ENCODE measurements at places on chromosomes 1 and 21.

- no peak for DNase-seq
These were observed 291.5 kb downstream of the AKT3 start for GRCh38 chr1:243558576-243558975.

GRCh38 chr1:203524152-203524551, 30.2 kb downstream of the OPTC start:
- DNase-seq: no peak

GRCh38 chr1:57464756-57465155, 40.9 kb upstream of the DAB1 start:
- no peak for DNase-seq

DNA sequence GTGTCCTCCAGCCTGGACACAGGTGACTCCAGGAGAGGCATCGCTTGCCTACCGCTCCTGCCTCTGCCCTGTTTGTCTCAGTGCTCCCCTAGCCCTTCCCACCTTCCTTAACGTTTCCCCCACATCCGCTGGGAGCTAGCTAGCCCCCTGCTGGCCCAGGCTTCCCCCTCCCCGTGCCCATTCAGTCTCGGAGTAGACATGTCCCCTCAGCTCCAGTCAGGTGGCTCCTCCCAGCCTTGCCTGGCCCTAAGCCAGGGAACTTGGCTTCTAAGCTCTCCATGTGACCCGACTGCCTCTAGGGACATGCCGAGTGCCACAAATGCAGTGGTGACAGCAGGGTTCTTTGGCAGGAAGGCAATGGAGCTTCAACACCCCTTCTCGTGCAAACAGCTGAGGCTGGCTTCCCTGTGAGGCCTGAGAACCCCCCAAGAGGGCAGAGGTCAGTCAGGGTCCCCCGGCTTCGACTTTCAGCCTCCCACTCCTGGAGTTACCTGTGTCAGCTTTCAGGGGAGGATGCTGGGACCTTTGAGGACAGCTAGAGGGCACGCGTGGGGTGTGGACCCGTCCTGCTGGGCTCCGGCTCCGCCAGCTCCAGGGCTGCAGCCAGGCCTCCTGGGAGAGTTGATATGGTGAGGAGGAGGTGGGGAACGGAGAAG, 16.2 kb downstream of the DRAXIN start:
- DNase-seq: no peak

DNA sequence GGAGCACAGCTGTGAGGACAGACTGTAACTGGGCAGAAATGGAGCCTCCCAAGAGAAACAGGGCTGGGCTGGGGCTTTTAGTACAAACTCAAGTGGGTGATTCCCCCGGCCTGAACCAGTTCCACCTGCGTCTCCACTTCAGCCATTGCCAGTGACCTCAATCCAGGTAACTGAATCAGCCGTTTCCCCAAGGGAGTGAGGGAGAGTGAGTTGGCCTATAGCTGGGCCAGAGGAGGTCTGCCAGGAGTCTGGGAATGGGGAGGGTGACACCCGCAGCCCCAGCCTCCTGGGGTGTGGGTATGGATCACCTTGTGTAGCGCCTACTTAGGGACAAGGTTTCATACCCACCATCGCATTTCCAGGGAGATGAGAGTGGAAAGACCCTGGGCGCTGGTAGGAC, 8.5 kb downstream of the SLC26A9 start:
- no peak for DNase-seq

DNA sequence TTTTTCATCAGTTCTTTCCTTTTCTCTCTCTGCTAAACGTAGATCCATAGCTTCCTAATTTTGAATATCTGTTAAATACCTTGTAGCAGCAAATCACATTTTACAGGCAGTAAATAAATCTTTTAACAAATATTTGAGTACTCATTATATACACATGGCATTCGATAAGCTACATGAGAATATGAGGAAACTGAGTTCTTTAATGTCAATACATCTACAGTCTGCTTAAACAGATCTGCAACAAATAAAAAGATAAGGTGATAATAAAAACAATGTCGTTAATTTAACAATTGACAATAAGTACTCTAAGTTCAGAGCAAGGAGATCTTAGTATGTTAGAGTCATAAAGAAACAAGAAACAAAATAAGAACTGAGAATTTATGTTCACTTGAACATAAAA, 42.9 kb downstream of the SELENOF start:
- no peak for DNase-seq

DNA sequence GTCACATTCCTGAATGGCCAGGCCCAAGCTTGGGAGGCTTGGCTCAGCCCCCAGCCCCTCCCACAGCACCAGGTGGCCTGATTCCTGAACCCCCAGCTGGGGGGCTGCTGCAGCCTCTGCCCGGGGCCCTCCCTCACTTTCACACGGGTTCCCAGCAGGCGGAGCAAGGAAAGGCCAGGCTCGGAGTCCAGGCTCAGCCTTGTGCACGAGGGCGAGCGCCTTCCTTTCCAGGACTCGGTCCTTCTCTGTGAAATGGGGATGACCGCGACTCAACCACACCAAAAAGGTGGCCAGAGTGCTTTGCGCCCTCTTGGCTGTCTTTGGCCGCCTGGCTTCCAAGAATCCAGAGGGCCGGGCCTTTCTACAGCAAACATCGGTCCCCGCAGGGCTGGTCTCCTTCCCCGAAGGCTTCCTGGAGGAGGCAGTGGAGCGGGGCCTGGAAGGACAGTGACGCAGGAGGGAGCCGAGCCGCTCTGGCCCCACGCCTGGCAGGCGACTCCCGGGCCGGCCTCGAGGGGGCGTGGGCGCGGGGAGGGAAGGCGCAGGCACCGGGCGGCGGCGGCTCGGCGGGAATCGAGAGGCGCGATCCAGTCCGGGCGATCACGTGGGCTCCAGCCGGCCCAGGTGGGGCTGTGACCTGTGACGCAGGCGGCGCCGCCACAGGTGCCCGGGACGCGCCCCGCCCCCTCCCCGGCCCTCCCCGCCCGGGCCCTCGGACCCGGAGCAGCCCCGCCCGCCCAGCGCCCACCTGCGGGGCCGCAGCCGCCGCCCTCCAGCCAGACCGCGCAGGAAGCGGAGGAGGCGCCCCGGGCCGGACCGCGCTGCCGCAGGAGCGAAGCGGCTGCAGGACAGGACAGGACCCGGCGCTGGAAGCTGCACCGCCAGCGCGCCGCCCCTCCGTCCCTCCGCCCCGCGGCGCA, at the start of gene ARHGEF16:
ARHGEF16 (plus strand) TSS at position 775 of the 920 bp plus-strand sequence. CDS start 8,420 bp downstream, outside the sequence.
- DNase-seq: peak; percentile 32

- DNase-seq: no peak
These were observed 70.4 kb upstream of the SAMSN1 start for GRCh38 chr21:14616380-14617039.

GRCh38 chr1:214581785-214582184, 21.2 kb upstream of the CENPF start:
- DNase-seq: no peak

DNA sequence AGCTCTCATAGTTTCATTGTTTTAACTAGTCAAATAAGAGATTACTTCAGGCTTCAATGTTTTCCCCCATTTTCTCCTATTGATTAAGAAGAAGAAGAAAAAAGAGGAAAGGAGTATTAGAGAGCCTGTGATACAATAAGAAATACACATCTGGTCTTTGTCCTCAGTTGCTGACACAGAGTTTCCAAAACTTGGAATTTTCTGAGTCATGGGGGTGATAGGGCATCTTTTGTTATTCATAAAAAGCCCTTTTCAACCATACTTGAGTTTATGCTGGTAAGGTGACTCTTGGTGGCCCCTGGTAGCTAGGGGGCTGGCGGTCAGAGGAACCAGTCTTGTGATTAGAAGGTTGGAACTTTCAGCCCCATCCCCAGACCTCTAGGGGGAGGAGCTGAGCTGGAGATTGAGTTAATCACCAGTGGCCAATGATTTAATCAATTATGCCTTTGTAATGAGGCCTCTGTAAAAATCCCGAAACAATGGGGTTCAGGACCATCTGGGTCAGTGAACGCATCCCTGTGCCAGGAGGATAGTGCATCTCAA, 28.9 kb upstream of the KLF18 start:
- no peak for DNase-seq

GRCh38 chr1:5667513-5668325, 324.5 kb downstream of the NPHP4 start:
- DNase-seq: no peak

DNA sequence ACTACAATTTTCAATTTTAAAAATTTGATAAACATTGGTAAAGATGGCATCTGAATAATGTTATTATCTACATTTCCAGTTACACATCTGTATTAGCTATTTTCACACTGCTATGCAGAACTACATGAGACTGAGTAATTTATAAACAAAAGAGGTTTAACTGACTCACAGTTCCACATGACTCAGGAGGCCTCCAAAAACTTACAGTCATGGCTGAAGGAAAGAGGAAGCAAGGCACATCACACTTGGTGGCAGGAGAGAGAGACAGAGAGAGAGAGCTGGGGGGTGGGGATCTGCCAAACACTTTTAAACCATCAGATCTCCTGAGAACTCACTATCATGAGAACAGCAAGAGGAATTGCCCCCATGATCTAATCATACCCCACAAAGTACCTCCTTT, 850.0 kb downstream of the LTN1 start:
- DNase-seq: peak; percentile 1

- no peak for DNase-seq
These were observed 2.9 kb downstream of the KCNE1 start for GRCh38 chr21:34509151-34509550.

DNA sequence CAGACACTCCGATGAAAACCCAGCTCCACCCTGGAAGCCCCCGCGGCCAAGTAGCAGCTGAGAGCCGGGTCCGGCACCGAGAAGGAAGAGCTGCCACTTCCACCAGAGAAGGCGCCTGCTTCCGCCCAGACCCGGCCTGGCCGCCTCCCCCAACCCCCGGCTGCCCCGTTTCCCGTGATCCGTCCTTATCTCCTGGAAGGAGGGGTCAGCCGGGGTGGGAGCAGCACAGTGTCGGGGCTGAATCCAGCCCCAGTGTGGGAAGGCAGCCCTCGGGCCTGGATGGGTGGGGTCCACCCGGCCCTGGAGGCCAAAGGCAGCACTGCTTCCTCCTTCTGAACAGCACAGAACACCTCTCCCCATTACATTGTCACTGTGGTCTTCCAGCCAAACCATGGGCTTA, 69.4 kb downstream of the MEGF6 start:
- no peak for DNase-seq

GRCh38 chr1:244854166-244854565, 10.2 kb downstream of the HNRNPU start:
- no peak for DNase-seq

DNA sequence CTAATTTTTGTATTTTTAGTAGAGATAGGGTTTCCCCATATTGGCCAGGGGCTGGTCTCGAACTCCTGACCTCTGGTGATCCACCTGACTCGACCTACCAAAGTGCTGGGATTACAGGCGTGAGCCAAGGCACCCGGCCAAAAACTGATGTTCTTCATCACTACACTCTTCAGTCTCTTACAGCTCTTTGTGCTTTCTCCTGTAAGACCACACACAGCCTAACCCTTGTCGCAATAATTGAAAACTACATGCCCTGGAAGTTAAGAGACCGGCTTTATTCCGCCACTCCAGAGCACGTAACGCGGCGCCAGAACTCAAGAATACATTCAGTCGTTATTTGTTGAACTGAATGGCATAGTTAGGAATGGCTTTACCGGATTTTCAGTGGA, 552 bp downstream of the GPATCH4 start:
- no peak for DNase-seq

DNA sequence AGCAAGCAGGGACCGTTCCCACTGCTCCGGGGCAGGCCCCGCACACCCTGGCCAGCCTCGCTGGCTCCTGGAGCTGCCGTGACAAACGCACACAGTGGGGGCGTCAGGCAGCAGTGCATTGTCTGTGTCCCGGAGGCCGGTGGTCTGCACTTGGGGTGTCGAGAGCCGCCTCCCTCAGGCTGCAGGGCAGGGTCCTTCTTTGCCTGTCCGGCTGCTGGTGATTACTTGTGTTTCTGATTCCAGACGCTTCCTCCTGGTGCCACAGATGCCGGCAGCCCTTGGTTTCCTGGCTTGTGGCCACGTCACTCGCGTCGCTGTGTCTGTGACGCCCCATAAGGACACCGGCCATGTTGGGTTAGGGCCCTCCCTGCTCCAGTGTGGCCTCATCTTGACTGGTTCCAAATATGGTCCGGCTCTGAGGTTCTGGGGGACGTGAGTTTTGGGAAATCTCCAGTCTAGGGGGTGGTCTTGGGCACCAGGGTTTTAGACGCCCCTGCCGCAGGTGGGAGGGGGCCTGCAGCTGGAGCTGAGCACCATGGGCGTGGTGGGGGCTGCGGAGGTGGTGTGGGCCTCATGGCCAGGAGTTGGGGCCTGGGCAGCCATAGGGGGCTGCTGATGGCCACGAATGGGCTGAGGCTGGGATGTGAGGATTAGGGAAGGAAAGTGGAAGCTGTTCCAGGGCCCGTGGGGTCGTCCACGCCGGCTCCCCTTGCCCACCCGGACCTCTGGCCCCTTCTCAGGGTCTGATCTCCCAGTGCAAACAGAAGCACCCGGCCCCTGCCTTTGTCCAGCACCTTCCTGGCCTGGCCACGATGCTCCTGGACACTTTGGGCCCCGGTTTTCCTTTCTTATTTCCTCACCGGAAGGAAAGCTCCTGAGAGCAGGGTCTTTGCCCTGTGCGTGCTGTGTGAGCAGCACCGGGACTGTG, 41.0 kb downstream of the SLX9 start:
- no peak for DNase-seq

GRCh38 chr1:220927442-220927841, 48.2 kb downstream of the HLX start:
- DNase-seq: no peak

DNA sequence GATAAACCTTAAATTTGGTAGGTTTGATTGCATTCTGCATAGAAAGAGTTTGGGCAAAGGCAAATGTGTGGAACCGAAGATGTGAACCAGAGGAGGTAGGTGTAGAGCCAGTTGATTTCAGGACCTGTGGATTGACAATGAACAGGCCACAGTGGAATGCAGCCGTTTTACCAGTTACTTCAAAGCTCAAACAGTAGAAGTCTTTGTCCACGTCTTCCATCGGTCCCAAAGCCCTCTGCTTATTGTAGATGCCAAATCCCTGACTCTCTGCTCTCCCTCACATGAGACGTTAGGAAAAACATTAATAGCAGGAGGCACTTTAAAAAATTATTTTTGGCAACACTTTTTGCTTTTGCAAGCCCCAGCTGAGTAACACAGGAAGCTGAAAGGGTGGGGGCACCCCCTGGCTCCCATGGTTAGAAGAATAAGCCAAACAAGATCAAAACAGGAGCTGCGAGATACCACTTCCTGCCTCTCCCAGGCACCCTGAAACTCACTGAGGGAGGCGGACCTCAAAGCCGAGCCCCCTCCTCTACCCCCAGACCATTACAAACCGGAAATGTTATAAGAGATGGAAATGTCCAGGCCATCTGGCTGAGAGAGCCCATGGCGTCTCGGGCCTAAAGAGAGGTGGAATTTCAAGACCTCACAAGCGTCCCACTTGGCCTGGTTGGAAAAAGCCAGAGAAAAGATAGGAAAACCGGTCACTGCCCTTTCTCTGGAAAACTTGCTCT, 13.5 kb downstream of the TRAF3IP3 start:
- peak; percentile 84 for DNase-seq

GRCh38 chr1:23505851-23506250, 21.9 kb upstream of the ASAP3 start:
- no peak for DNase-seq
